Pons (tissue), 1 donor: ENCODE measurements at places on chromosomes 4 and X.

- DNase-seq: no peak
Measured at GRCh38 chr4:65789341-65789740, 119.1 kb upstream of the EPHA5 start.

DNA sequence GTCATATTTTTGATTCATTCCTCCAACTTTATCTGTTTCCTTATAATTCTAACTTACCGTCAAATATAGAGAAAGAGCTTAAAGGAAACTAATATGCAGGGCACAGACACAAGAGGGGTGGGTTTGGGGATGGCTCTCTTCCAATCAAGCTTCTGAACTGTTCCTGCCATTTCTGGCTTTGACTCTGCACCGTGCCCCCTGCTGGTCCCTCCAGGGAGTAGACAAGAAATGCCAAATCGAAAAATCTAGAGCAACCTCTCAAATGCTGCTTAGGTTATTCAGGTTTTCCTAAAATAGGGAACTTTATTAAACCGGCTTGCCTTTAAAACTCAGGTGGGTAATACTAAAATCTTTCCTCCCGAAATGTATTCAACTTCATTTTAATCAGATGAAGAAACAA is 39.8 kb upstream of the VCX3A start:
- DNase-seq: no peak

- no peak for DNase-seq
Measured at GRCh38 chrX:73831500-73831899, 268.5 kb downstream of the CHIC1 start.

- no peak for DNase-seq
Measured at GRCh38 chr4:102503301-102503746, 2.2 kb downstream of the NFKB1 start.

DNA sequence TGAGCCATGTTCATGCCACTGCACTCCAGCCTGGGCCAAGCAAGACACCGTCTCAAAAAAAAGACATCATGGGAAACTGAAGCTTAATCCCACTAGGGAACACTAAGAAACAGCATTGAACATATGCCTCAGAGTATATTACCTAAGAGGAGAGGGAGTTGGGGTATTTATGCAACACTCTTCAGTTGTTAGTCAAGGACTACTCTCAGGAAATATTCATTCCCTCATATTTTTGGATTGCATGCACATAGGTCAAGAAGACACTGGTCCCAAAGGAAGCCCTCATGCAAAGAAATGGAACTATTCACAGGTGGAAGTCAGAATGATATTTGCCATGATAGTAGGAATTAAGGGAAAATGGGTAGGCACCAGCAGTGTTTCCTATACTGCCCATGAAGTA is 22.8 kb upstream of the PAPSS1 start:
- DNase-seq: no peak

DNA sequence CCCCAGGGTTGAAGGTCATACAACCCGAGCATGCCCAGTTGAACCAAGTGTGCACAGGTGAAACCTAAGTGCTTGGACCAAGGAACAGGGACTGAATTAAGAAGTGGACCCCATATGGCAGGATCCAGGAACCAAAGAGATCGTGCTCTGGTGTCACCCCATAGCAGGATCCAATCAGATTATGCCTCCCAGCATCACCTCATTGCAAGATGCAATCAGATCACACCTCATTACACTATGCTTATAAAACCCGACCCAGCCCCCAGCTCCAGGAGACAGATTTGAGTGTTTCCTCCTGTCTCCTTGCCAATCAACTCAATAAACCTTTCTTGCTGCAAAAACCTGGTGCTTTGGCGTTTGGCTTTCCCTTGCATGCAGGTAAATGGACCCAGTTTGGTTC is 37.6 kb downstream of the EFHC2 start:
- DNase-seq: no peak

DNA sequence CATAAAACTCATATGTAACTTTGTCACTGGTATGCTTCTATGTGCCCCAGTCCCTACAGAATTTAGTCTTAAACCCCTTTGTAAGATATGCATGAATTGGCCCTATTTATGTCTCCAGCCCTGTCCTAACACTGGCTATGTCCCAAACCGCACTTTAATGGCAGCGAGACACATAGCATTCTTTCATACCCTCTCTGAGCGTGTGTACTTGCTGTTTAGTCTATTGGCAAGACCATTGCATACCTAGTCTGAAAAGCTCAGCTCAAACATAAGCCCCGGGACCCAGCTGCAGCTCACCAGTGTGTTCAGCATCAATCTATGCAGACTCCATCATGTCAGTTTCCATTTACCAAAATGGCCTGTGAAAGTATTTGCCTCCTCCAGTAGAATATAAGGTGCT is 1018.4 kb upstream of the TENM3 start:
- DNase-seq: no peak

- no peak for DNase-seq
Measured at GRCh38 chr4:88908003-88908402, 149.0 kb downstream of the FAM13A start.

DNA sequence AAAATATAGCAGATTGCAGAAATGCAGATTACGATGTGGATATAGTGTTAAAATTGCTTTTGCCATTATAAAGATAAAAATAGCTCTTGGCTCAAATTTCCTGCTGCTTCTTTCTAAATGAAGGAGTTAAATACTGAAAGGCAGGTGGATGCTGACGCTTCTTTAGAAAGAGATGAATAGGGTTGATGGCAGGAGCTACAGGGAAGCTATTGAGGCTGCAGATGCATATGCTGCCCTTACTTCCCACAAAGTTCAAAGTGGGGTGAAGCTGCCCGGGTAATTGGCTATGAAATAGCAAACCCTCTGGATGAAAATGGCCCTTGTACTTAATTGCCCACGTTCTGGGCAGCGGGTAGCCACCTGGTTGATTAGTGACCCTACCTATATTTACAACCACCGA is 379.5 kb downstream of the ZIC3 start:
- no peak for DNase-seq

DNA sequence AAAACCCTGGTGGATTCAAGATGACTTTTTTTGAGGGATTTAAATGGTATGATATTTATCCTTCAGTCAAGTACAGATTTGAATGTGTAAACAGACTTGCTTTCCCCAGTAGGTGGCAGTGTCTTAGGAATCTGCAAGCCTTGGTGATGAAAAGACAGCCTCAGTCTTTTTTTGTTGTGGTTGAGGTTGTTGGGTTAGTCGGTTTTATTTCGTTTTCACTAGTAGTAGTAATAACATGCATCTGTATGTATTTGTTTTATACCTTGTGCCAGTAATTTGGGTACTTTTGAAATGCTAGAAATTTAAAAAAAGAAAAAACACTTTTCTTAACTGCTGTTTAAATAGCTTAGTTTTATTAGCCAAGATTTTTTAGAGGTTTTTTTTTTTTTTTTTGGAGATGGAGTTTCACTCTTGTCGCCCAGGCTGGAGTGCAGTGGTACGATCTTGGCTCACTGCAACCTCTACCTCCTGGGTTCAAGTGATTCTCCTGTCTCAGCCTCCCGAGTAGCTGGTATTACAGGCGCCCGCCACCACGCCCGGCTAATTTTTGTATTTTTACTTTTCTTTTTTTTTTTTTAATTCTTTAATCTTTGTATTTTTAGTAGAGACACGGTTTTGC is 39.2 kb downstream of the COPS4 start:
- peak; percentile 86 for DNase-seq

- DNase-seq: no peak
Measured at GRCh38 chr4:118941149-118941548, 52.5 kb downstream of the SYNPO2 start.

DNA sequence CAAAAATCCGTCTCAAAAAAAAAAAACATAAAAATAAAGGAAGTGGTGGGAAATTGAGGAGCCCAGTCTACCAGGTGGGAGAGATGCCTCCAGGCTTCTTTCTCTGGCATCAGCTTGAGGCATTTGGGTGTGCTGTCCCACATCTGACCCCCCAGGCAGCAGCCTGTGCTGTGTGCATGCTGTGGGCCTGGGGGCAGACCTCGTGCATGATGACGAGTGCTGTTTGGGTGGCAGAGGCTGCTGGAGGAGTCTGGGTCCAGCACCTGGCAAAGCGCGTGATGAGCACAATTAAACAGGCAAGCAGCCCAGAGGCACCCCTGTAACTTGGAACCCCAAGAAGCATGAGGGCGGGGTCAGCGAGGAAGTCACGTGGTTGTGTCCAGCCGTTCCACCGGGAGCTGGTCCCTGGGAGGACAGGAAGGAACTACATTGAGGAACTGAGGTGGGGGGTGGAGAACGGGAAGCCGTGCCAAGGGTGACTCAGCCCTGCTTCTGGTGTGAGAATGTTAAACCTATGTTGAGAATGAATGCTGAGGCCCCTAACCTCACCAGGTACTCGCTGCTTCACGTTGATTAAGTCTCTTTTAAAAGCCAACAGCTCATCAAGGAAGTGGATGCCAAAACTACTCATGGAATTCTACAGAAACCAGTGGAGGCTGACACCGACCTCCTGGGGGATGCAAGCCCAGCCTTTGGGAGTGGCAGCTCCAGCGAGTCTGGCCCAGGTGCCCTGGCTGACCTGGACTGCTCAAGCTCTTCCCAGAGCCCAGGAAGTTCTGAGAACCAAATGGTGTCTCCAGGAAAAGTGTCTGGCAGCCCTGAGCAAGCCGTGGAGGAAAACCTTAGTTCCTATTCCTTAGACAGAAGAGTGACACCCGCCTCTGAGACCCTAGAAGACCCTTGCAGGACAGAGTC is 6.1 kb downstream of the TACC3 start:
- DNase-seq: no peak

- no peak for DNase-seq
Measured at GRCh38 chr4:76898949-76899645, 1.2 kb upstream of the SOWAHB start.

DNA sequence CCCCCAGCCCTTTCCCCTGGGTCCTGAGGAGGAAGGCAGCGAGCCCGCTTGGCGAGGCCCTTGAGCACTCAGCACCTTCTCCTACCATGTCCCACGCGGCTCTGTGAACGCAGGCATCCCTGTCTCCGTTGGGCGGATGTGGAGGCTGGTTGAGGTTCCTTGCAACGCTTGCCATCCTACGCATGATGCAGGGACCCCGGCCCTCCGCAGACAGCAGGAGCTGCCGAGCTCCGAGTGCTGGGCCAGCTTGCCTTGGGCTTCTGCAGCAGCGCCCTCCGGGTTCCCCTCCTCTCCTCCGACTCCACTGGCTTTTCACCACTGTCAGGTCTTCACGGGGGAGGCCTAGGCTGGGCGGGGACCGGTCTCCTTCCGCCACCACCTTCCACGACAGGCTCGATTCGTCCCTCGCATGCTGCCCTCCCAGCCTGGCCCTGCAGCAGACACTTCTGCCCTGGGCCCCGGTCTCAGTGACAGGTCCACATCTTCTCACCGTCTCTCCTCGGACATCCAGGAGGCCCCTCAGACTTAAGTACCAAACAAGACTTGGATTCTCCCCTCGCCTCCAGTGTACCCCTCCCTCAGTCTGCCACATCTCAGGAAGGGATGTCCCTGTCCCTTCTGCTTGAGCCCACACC is 67.6 kb upstream of the HGFAC start:
- no peak for DNase-seq

- no peak for DNase-seq
Measured at GRCh38 chrX:2819345-2820135, 9.2 kb upstream of the GYG2 start.

DNA sequence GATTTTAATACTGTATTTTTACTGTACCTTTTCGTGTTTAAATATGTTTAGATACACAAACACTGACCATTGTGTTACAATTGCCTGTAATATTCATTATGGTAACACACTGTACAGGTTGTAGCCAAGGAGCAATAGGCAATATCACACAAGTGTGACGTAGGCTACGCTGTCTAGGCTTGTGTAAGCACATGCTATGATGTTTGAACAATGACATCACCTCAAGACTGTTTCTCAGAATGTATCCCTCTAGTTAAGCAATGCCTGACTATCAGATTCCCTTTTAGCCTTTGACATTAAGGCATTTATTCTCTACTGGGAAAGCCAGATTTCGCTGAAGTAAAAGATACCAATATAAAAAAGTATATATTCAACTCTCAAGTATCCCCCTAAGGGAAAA is 66.2 kb downstream of the VCX3A start:
- DNase-seq: no peak

- no peak for DNase-seq
Measured at GRCh38 chr4:23533859-23534258, 356.0 kb downstream of the PPARGC1A start.

DNA sequence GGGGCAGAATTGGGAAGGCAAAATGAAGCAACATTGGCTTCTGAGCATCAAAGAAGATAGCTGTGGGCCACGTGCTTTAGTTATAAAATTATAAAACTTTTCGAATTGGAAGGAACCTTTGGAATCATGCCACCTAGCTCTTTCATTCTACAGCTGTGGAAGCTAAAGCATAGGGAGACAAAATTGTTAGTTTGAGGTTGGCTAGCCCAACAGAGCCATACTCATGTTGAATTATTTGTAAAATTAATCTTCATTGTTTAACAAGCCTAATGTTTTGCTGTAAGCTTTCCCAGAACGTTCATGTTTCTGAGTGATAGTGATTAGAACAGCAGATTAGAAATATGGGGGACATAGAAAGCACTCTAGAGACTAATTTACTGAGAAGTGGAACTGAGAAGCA is 35.9 kb downstream of the HHIP start:
- DNase-seq: no peak

- DNase-seq: no peak
Measured at GRCh38 chr4:153634738-153635353, 49.2 kb upstream of the TLR2 start.

- DNase-seq: no peak
Measured at GRCh38 chr4:119706804-119707203, 78.2 kb upstream of the PDE5A start.

DNA sequence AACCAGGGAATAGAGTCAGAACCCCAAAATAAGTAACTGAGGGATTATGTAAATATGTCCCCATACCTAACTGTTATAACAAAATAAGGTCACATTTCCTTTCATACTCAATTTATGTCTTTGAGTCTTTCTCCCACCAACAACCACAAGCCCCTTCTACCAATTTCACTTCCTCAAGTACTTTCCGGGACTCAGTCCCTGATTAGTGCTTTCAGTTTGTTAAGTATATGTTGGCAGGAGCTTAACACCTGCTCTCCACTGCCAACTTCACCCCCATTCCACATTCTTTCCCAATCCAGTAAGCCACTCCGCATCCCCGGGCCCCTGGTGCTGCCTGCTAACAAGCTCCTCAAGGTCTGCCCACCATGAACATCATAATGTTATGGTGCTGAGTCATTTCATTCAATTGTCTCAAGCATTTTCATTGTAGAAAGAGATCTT is 71.3 kb upstream of the SPRY1 start:
- DNase-seq: no peak

- DNase-seq: no peak
Measured at GRCh38 chr4:75232546-75232945, 281.7 kb downstream of the RCHY1 start.

DNA sequence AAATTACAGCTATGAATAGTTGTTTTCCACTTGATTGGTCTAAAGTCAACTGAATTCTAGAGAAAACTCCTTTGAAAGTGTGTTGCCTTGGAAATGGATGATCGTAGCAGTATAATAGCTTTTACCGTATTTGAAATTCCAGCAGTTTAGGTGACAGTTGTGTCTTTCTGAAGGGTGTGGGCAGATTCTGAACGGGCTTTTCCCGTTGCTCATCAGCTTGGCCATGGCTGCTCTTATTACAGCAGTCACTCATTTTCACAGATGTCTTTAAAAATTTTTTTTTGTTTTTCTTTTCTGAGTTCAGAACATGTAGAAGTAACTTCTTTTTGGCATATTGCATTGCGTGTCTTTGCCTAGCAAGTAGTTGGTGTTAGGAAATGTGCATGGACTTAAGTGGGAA is 69.6 kb upstream of the SLC4A4 start:
- no peak for DNase-seq

GRCh38 chr4:54233697-54234496 is 4.8 kb downstream of the PDGFRA start:
- peak; percentile 73 for DNase-seq

GRCh38 chr4:162498168-162498567 is 334.4 kb upstream of the FSTL5 start:
- DNase-seq: no peak
